ENCODE measurements at places on chromosomes 6 and 20. TPM values are rescaled to one million over a fixed set of nuclear protein-coding genes. Genes with fewer than 3 reads are reported as not detected.

DNA sequence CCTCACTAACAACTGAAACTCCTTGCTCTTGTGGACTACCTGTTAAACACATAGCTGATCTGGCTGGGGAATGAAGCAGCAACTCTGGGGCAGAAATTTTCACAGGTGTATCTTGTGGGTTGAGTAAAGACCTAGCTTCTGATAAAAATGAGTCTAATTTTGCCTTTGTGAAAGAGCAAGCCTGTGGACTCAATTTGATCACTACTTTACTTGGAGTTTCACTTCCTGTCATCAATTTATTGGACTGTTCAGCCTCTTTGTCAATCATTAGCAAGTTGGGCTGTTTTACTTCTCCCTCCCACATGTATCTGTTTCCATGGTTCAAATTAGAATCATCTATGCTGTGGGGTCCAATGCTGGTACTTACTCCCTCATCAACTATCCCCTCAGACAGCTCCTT, 29.6 kb upstream of the CRIP3 start:
- no peaks in the 10 kb centered on the region for H3K27me3 ChIP-seq
- H3K4me3 ChIP-seq: no peak overlapping the region
- peaks cover 39% of the 10 kb centered on the region for H3K36me3 ChIP-seq
- no peak overlapping the region for H3K27ac ChIP-seq
- no peak for DNase-seq

GRCh38 chr6:47650553-47651432, 47.6 kb upstream of the ADGRF4 start:
- H3K36me3 ChIP-seq: no peaks in the 10 kb centered on the region
- H3K4me3 ChIP-seq: no peak overlapping the region
- H3K27ac ChIP-seq: peak overlapping the region; percentile 5

GRCh38 chr20:22653658-22654642, 69.6 kb upstream of the FOXA2 start:
- no peak for DNase-seq
- no peaks in the 10 kb centered on the region for H3K36me3 ChIP-seq

GRCh38 chr20:31661625-31662371, 24.1 kb downstream of the COX4I2 start:
- DNase-seq: peak; percentile 85
- H3K27me3 ChIP-seq: no peaks in the 10 kb centered on the region
- peak overlapping the region; percentile 53 for H3K4me3 ChIP-seq
- peak overlapping the region; percentile 66 for H3K27ac ChIP-seq
- no peaks in the 10 kb centered on the region for H3K36me3 ChIP-seq
- H3K4me1 ChIP-seq: peaks cover 57% of the 10 kb centered on the region

DNA sequence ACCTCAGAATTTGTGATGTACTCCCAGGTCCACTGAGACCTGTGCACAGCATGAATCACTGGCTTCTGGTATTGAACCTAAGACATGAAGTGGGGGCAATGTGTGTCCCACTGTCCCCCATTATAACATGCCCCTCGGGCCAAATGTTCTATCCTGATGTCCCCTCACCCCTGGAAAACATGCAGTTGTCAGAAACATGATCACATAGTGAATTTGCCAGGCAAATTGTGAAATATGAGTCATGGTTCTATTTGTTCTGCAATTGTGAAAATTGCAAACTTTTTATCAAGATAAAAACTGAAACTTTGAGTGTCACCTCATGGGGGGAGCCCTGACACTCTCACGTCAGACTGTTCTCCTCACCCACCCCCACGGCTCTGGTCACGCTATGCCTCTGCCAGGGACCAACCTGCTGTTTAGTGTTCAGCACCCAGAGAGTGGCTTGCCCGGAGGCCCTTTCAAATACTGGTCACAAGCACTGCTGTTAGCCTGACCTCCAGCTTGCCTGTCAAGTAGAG, 305.3 kb downstream of the CLIC5 start:
- H3K36me3 ChIP-seq: no peaks in the 10 kb centered on the region
- peak overlapping the region; percentile 7 for H3K27ac ChIP-seq
- H3K4me1 ChIP-seq: peaks cover 3% of the 10 kb centered on the region
- H3K27me3 ChIP-seq: no peaks in the 10 kb centered on the region
- DNase-seq: peak; percentile 74

GRCh38 chr6:48641544-48641943, 530.5 kb upstream of the PTCHD4 start:
- H3K36me3 ChIP-seq: no peaks in the 10 kb centered on the region
- no peak overlapping the region for H3K4me3 ChIP-seq
- no peaks in the 10 kb centered on the region for H3K4me1 ChIP-seq
- no peak overlapping the region for H3K27ac ChIP-seq
- DNase-seq: no peak
- H3K27me3 ChIP-seq: no peaks in the 10 kb centered on the region

- peak overlapping the region; percentile 92 for H3K27ac ChIP-seq
- no peaks in the 10 kb centered on the region for H3K36me3 ChIP-seq
- H3K4me1 ChIP-seq: peaks cover 99% of the 10 kb centered on the region
- H3K4me3 ChIP-seq: peak overlapping the region; percentile 24
- DNase-seq: no peak
Observed at GRCh38 chr20:45341579-45341938, 6.7 kb downstream of the SDC4 start.

DNA sequence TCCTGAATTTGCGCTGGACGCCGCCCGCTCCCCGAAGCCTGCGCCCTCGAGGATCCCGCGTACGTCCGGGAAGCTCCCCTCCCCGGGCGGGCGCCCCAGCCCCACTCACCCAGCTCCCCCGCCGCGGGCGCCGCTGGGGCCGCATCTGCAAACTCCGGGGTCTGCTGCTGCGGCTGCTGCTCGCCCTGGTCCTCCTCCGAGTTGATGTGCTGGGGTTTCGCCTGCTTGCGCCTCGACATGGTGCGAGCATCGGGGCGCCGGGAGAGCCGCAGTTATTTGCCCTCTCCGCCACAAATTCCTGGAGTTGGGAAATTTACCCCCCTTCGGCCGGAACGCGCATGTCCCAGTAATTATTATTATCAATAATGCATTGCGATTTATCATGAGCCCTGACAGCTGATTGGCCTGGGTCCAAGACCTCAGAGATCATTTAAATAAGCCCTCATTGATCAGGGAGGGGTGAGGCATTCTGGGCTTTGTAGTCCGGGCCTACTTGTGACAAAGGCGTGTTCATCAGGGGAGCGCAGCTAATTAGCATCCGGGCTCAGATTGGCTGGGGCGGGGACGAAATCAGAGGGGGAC, at the start of gene SALL4:
TSS of gene SALL4 (minus strand) at position 352 of the 582 bp plus-strand sequence. CDS start at position 239, 113 bp downstream.
- peaks cover 58% of the 10 kb centered on the region for H3K27me3 ChIP-seq
- H3K36me3 ChIP-seq: no peaks in the 10 kb centered on the region
- no peak for DNase-seq
- H3K27ac ChIP-seq: no peak within 1 kb of the TSS

GRCh38 chr6:76982476-76983199, 480.7 kb downstream of the HTR1B start:
- H3K27me3 ChIP-seq: no peaks in the 10 kb centered on the region
- no peak overlapping the region for H3K27ac ChIP-seq
- H3K36me3 ChIP-seq: no peaks in the 10 kb centered on the region
- no peak overlapping the region for H3K4me3 ChIP-seq
- DNase-seq: no peak

- no peak overlapping the region for H3K27ac ChIP-seq
- H3K27me3 ChIP-seq: no peaks in the 10 kb centered on the region
- H3K4me1 ChIP-seq: no peaks in the 10 kb centered on the region
- no peak for DNase-seq
Observed at GRCh38 chr20:18524646-18525045, 16.9 kb downstream of the SEC23B start.

DNA sequence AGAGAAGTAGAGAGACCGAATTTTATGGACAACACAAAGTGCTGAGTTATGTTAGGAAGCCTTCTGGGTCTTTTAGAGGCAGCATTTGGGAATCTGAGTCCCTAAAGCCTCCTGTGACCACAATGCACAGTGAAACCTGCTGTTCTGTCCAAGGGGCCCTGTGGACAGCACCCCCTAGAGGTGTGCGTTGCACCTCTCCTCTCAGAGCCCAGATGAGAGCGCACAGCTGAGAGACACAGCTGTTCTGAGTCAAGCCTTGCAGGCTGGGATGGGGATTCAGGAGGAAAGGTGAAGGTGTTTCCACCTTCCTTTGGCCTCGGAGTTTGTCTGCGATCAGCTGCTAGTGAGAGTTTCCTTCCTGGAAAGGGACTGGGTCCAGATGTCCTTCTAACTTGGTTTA, 13.0 kb downstream of the PCK1 start:
- H3K4me3 ChIP-seq: no peak overlapping the region
- H3K27me3 ChIP-seq: no peaks in the 10 kb centered on the region
- no peak overlapping the region for H3K27ac ChIP-seq
- H3K36me3 ChIP-seq: no peaks in the 10 kb centered on the region

DNA sequence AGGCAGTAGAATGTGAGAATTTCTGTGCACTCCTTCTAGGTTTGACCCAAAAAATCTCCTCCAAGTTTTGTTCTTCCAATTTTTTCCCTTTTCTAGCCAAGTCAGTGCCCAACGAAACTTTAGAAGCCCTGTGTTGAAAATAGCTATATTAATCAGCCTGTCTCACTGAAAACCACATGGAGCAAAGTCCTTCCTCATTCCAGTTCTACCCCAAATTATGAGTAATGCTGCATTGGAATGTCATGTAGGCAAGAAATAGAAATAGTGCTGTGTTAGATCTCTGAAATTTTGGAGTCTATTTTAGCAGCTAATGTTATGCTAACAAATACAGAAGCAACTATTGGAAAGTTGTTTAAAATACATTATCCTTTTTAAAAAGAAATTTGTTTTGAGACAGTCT, 725.5 kb downstream of the TBC1D32 start:
- H3K27me3 ChIP-seq: no peaks in the 10 kb centered on the region
- no peaks in the 10 kb centered on the region for H3K36me3 ChIP-seq
- H3K4me1 ChIP-seq: no peaks in the 10 kb centered on the region
- no peak overlapping the region for H3K4me3 ChIP-seq
- no peak for DNase-seq

DNA sequence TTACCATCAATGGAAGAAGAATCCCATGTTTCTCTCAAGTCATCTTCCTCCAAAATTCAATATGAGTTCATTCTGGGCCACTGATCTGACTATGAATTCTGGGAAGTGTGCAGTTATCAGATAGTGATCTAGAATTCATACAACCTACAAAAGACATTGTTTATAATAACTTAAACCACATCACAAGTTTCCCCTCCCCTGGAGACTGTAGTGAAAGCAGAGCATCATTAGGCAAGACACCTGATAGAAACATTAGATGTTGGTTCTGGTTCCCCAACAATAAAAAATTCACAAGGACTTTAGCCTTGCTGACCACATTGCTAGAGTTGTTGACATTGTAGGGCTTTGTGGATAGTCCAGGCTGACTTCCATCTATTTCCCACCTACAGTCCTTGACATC, 506.4 kb upstream of the JAG1 start:
- no peak overlapping the region for H3K4me3 ChIP-seq
- H3K27me3 ChIP-seq: no peaks in the 10 kb centered on the region
- H3K27ac ChIP-seq: no peak overlapping the region
- H3K4me1 ChIP-seq: no peaks in the 10 kb centered on the region
- no peak for DNase-seq

DNA sequence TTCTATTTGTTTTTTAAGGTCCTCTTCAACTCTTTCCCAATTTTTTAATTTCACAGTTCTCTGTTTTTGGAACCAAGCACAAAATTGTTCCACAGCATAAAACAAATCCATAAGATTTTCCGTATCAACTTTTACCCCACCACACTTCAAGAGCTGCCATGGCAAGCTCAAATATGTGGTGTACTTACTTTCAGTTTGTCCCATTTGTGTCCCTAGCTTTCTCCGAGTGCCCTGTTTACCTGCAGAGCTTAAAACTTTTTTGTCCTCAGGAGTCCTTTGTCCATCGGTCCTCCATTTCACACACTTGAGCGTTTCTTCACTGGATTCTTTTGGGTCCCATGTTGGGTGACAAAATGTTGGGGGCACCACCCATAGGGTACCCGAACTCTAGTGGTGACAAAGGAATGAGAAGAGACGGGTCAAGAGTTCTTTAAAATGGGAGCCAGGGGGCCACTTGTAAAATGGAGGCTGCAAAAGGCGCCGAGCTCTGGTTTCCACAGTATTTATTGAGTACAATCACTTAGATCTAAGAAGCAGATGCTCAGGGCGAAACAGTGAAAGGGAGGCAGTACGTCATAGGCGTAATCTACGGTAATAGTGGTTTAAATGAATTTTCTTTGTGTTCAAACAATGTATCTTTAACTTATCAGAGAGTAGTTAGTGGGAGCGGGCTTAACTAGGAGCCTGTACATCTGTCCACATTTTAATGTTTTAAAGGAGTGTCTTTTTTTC, 39.8 kb upstream of the SERINC1 start:
- no peak overlapping the region for H3K4me3 ChIP-seq
- no peak for DNase-seq
- H3K27me3 ChIP-seq: no peaks in the 10 kb centered on the region
- H3K36me3 ChIP-seq: no peaks in the 10 kb centered on the region
- no peaks in the 10 kb centered on the region for H3K4me1 ChIP-seq

- no peak overlapping the region for H3K4me3 ChIP-seq
- no peak for DNase-seq
- no peaks in the 10 kb centered on the region for H3K36me3 ChIP-seq
- H3K27me3 ChIP-seq: no peaks in the 10 kb centered on the region
- no peaks in the 10 kb centered on the region for H3K4me1 ChIP-seq
- H3K27ac ChIP-seq: no peak overlapping the region
Observed at GRCh38 chr6:126812010-126812409, 306.5 kb upstream of the RSPO3 start.

GRCh38 chr20:62808211-62808865, 3.7 kb downstream of the OGFR start:
- no peak overlapping the region for H3K27ac ChIP-seq
- peak; percentile 72 for DNase-seq
- no peaks in the 10 kb centered on the region for H3K27me3 ChIP-seq
- H3K4me3 ChIP-seq: no peak overlapping the region
- peaks cover 18% of the 10 kb centered on the region for H3K4me1 ChIP-seq

Gene C20orf141
- total RNA-seq: not detected

Gene TMEM242
- total RNA-seq: 3.4 TPM

Gene MUCL3
- not detected for total RNA-seq

Gene RTF2
- total RNA-seq: 49.5 TPM

Gene KCNK15
- total RNA-seq: 0.27 TPM

Gene BNIP5
- 16.0 TPM for total RNA-seq

Measured in transverse colon (tissue), 4 donors.